Ureter (tissue), 1 donor: ENCODE measurements at places on chromosomes 16 and 17. TPM values are rescaled to one million over a fixed set of nuclear protein-coding genes. Genes with fewer than 3 reads are reported as not detected.

DNA sequence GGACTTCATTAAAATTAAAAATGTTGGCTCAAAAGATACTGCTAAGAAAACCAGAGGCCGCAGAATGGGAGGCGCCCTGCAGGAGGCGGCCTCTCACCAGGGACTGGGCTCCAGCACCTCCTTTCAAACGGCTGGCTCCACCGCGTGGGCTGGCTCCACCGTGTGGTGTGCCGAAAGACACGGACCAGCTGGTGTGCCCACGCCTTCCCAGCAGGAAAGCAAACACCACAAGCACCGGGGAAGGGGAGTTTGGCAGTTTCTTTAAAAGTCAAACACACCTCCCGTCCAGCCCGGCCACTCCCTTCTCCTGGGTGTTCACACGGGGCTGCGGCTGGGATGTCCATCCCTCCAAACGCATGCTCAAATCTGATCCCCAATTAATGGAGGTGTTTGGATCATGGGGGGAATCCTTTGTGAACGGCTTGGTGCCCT is 13.9 kb downstream of the HAGH start:
- no peak for DNase-seq

DNA sequence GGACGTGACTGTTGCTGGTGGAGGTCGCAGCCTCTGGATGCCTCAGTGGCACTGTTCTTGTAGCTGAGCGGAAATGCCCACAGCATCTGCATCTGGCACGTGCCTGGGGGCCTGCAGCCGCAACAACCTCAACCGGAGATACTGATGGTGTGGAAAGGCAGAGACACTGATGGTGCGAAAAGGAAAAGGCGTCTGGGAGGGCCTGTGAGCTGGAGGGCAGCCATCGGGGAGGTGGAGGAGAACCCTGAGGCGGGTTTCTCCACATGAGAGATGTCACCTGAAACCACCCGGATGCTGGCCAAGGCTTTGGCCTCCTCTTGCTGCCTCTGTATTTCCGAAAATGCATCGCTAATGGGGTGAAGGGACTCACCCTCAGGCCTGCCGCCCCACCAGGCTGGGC is 284.8 kb upstream of the WSB1 start:
- DNase-seq: no peak

- peak; percentile 67 for DNase-seq
Measured at GRCh38 chr16:88769617-88770460, 15.2 kb downstream of the PIEZO1 start.

GRCh38 chr17:63740464-63741142 is 996 bp downstream of the STRADA start:
- DNase-seq: no peak

DNA sequence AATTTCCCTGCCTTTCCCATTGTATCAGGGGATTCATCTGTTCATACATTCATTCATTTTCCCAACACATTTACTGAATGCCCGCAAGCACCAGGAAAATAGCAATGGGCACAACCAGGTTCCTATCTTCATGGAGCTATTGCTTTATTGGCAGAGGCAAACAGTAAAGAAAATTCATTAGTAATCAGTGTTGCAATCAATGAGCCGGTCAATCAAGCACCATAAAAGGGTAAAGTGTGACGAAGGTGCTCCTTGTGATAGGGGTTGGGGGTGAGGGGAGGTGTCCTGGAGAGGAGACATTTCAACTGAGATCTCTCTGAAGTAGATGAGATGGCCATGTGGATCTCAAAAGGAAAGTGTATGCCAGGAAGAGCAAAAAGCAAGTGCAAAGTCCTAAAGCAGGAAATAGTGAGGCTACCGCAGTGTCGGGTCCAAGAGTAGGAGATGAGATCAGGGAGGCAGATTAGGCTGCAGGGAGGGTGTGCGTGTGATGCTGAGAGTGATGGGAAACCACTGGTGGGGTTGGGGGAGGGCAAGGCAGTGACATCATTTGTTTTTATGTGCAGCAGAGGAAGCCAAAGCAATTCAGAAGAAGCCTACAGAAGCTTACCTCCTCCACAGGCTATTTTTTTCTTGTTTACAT is 28.4 kb downstream of the CDH13 start:
- no peak for DNase-seq

DNA sequence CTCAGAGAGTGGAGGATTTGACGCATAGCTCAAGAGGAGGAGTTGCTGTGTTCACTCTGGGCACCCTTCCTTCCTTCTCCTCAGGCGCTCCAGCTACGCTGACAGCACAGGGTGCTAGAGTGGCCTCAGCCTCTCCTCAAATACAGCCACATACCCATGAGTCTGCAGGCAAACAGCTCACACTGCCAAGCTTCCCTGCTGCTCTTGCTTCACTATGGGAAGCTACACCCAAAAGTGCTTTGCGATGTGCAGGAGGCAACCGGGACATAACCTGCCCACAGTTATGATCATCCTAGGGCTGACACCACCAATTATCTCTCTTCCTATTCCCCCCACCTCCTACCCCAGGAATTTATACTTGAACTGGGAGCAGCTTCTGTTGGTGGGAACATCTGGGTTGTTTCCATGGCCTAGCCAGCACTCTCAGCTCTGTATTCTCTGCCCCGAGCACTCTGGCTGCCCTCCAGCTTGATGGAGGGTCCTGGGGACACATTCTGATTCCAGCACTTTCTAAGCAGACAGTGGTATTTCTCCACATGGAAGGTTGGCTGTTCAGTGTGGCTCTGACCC is 40.3 kb upstream of the SREBF1 start:
- DNase-seq: no peak

- no peak for DNase-seq
Measured at GRCh38 chr16:12559714-12560113, 244.0 kb downstream of the CPPED1 start.

DNA sequence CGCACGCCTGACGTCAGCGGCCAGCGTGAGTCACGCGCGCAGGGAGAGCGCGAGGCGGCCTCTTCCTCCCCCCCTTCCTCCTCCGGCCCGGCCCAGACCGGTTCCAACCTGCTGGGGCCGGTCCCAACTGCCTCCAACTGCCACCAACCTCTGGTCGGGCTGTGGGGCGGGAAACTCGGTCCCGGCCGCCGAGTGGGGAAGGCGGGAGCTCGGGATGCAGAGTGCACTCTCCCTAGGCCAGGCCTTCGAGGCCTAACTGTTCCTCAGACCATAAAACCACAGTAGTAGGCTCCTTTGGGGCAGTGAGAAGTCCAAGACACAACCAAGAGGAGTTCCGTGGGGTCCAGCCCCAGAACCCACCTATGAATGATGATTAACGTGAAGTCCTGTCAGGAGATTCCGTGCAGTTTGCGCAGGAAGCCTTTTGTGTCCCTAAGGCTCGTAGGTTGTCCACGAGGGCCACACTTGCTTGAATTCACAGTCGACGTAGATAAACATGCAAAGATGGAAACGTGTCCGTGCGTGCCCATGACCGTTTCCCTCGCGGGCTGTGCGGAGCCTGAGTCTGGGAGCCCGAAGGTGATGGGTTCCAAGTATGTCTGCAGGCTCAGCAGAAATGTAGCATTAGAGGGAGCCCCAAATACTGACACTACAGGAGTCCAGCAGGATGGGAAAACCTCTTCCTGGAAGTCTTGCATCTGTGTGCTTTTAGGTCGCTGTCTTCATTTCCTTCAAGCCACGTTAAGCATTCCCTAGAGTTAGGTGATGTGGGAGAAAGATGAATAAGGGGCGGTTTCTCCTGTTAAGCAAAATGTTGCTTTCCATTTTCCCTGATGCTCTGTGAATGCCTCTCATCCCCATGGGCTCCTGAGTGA is 647 bp downstream of the UNK start:
- DNase-seq: peak; percentile 95

- DNase-seq: no peak
Measured at GRCh38 chr16:20997147-20997546, 96.6 kb downstream of the LYRM1 start.

GRCh38 chr17:67554634-67555033 is 163.1 kb upstream of the NOL11 start:
- no peak for DNase-seq

DNA sequence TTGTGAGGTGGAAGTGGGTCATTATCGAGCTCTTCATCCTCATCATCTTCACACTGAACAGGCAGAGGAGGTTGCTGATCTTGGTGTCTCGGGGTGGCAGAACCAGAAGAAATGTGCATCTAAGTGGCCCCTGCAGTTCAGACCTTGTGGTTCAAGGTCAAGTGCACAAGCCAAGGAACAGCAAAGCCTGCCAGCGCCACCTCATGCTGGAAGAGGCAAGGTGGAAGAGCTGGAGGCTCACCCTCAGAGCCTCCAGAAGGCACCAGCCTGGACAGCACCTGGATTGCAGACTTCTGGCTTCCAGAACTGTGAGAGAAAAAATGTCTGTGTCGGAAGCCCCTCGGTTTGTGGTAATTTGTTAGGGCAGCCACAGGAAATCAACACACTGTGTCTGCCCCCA is 32.7 kb downstream of the IFT140 start:
- no peak for DNase-seq

DNA sequence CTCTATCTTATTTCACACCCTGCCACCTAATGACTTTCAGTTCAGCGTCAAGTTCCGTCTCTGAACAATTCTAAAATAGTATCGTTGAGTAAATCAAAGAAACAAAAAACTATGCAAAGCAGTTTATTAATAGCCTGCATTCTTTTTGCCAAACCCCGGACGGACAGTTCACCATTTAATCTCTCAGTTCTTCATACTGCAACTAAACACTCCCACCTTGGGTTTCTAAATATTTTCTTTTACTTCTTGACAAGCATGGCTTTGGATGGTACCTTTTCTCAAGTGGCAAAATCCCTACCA is 1.2 kb downstream of the MYH11 start:
- DNase-seq: no peak

DNA sequence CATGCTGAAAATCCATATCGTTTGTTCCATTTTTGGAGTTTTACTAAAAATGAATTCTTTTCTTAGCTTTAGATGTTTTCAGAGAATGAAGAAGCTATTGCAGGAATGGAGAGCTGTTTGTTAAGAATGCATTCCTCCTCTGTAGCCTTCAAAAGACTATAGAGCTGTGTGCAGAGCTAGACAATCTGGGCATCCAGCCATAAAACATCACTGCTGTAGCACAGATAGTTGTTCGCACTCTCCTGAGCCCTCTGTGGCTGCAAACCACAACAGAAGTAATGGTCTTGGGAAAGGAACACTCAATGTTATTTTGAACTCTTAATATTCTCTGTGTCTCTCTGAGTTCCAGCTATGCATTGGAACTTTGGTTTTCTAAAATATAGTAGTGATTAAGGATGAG is 4.9 kb downstream of the TNRC6C start:
- DNase-seq: no peak

GRCh38 chr16:81158964-81159363 is 62.8 kb upstream of the GCSH start:
- no peak for DNase-seq

DNA sequence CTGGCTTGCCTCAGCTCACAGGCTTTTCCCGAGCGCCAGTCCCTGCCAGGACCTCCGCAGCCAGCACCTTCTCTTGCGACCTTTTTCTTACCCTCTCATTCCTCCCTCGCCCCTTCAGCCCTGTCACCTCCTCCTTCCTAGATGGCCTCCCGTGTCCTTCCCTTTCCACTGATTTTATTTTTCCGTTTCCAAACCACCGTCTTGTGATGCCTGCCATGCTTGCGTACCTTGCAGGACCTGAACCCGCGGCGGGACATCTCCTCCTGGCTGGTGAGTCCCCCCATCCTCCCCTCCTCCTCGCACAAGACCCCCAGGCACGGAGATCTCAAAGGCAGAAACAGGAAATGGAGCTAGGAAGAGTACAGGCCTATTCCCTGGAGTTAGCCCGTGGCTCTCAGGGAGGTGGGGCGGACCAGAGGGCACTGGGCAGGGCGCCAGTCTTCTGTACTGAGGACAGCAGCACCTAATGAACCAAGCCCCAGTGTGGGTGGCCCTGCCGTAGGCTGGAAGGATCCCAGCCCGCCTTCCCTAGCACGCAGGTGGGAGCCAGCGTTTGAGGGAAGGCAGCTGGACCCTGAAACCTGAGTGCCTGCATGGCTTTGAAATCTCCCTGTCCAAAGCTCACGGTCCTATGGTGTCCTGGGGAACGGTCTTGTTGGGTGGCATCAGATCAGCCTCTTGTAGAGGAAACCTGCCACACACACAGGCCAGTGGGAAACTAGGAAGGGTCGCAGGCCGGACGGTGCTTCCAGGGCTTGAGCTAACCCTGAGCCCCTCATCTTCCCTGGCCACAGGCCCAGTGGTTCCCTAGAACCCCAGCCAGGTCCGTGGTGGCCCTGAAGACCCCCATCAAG is 612 bp downstream of the CISD3 start:
- DNase-seq: peak; percentile 85

Gene TSNAXIP1
- 2.5 TPM for total RNA-seq

Gene CNTNAP4
- not detected for total RNA-seq

Gene RUNDC3A
- total RNA-seq: 1.3 TPM
